ENCODE measurements at places on chromosomes 1 and 21.
A peak's percentile ranks its signal among the peaks of the same experiment; 100 is the strongest.

- no peak for DNase-seq
These were observed 864.3 kb upstream of the ADAMTS5 start for GRCh38 chr21:27831177-27831576.

DNA sequence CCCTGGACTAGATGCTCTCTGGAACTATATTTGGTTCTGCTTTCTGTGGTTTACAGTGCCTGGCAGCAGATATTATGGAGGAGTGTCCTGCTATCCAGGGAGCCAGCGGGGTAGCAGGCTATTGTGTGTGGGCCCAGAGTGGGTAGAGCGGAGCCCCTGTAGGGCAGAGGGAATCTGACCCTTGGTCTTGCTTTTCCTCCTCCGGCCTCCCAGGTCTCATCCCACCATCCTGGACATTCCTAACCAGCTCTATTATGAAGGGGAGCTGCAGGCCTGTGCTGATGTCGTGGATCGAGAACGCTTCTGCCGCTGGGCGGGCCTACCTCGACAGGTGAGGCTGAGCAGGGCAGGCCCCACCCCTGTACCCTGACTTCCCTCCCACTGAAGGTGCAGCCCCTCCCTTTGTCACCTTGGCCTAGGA lies 9.1 kb downstream of the RHOC start:
- no peak for DNase-seq

DNA sequence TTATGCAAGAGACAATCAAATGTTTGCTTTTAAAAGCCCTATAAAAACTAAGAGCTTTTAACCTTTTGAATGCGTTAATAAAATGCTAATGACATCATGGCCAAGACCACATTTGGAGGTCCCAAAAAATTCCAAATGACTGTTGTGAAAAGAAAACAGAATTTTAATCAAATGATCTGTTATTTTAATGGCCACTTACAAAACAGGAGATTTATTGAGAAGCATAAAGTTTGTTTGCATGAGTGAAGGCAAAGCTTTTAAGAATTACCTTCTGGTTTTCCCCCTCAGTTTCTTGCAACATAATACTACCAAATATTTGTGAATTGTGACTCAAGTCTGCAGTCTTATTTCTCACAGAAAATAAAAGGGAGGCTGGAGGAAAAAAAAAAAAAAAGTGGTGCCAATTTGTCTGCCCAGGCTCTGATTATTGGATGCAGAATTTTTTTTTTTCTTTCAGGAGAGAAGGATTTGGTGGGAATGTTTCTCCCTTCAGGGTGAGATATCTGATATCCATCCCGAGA lies 60.7 kb downstream of the GORAB start:
- no peak for DNase-seq

GRCh38 chr21:33864150-33864549 lies 51.5 kb downstream of the ATP5PO start:
- no peak for DNase-seq

DNA sequence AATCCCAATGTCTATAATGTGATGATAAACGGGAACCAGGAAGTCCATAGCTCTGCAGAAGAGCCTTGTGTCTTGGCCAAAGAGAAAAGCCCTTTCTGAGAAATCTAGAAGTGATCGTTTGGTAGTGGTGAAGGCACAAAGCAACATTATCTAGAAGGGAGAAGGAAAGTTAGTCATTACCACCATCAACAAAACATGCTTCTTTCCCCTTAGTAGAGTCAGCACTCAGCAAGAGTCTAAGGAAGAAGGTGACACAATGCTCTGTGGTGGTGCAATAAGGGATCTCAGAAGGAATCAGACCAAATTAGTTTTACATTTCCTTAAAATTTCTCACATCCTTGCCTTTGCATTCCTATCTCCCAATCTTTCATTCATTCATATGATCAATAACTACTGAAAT lies 134.4 kb upstream of the PRDX6 start:
- DNase-seq = no peak

- no peak for DNase-seq
These were observed 26.4 kb upstream of the VPS13D start for GRCh38 chr1:12203216-12204007.

GRCh38 chr1:183470961-183471742 lies 1.1 kb upstream of the SMG7 start:
- DNase-seq = peak; percentile 84

DNA sequence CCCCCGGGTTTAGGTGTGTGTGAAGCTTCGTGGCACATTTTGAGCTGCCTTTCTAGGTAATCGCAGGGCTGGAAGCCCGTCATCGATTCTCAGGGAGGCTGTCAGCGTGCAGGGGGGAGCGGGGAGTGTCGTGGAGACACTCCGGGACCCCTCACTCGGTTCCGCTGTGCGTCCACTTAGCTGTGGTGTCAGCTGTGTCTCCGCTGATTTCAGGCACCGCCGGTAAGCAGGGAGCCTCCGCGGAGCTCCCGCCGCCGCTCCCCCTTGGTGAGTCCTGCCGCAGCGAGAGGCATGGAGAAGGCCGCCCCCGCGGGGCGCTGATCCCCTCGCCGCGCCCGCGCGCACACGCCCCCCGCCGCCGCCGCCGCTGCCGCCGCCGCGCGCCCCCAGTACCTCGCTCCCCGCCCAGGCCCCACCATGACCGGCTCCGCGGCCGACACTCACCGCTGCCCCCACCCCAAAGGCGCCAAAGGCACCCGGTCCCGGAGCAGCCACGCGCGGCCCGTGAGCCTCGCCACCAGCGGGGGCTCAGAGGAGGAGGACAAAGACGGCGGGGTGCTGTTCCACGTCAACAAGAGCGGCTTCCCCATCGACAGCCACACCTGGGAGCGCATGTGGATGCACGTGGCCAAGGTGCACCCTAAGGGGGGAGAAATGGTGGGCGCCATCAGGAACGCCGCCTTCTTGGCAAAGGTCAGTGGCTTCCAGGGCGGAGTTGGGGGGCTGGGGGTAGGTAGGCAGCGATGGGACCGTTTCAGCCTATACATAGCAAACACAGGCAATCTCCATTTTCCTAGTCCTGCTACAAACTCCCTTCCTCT lies 995 bp downstream of the VASH2 start:
- DNase-seq = no peak

- DNase-seq = no peak
These were observed 12.4 kb upstream of the TAL1 start for GRCh38 chr1:47244339-47244862.

Measured in hippocampal formation (tissue), 2 donors.